ENCODE measurements at places on chromosomes 16 and 17.

GRCh38 chr17:80352216-80352895 lies 62.6 kb upstream of the ENDOV start:
- DNase-seq = no peak

DNA sequence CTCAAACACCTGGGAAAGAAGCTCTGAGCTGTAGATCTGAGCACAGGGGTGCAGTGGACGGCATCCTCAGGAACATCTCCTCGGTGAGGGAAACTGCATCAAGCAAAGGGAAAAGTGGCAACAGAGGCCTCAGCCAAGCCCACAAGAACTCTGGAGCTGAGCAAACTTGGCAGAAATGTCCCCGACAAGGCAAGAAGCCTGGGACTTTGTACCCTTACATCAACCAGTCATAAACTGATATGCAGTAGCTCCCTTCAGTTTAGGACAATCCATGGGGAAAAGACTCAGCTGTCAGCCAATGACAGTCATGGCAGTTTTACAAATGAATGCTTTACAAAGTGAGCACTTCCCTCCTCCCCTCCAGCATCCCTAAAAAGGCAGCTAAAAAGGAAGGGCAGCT lies 210.0 kb upstream of the DYNLRB2 start:
- DNase-seq = no peak

DNA sequence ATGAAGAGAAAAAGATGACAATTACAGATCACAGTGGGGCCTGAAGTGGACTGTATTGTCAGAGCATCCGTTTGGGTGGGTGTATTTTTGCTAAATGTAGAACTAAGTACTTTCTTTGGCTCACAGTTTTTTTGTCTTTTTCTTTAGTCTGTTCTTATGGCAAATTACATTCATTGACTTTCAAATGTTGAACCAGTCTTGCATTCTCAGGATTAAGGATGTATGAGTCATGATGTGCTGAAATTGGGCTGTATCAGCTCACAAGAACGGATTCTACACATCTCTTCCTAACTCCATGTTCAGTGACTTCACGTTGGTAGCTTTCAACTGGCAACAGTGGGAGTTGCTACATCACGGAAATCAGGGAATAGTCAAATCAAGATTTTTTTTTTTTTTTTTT lies 66.5 kb downstream of the TEX2 start:
- DNase-seq = no peak

- DNase-seq = no peak
Observed at GRCh38 chr17:76485569-76485968, 15.7 kb downstream of the RHBDF2 start.

DNA sequence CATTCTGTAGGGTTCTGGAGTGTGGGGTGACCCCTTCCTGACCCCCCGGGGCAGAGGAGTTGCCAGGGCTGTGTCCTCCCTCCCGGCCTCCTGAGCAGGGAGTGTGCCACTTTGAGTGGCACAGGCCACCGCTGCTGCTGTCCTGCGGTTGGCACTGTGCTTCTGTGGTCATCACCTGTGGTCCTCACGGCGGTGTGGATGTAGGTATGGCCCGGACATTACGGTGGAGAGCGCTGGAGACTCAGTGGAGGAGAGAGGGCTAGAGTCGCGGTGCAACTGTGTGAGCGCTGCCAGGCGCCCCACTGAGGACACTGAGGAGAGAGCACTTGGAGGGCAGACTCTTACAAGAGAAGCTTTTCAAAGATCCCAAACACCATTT lies 39.1 kb downstream of the PGS1 start:
- no peak for DNase-seq

GRCh38 chr17:82767041-82767754 lies 15.3 kb downstream of the TBCD start:
- peak; percentile 40 for DNase-seq

- no peak for DNase-seq
Observed at GRCh38 chr16:81652798-81653505, 126.1 kb upstream of the PLCG2 start.

DNA sequence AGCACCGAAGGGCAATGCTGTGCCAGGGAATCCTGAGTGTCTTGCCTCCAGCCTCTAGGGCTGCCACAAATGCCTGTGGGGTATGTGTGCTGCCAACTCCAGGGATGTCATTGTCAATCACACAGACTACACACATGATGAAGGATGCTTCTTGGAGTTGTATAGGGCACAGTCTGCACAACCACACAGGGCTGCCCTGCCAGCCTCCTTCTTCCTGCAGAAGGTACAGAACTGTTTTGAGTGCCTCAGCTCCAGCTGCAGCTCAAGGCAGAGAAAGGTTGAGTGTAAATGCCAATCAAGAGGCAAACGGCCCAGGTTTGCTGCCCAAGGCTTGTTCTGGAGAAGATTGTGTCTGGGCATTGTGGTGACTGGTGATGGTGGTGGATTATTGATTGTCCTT lies 15.6 kb downstream of the SCNN1B start:
- no peak for DNase-seq

- DNase-seq = no peak
Observed at GRCh38 chr17:59365383-59365981, 34.0 kb downstream of the YPEL2 start.

DNA sequence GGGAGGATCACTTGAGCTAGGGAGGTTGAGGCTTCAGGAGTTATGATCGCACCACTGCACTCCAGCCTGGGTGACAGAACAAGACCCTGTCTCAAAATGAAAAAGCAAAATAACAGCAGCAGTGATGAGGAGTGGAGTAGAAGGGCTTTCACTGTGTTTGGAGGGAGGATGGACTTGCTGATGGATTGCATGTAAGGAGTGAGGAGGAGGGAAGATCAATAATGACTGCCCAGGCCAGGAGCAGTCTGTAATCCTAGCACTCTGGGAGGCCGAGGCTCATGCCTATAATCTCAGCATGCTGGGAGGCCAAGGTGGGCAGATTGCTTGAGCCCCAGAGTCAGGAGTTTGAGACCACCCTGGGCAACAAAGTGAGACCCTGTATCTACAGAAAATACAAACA lies 14.8 kb upstream of the CNEP1R1 start:
- no peak for DNase-seq

DNA sequence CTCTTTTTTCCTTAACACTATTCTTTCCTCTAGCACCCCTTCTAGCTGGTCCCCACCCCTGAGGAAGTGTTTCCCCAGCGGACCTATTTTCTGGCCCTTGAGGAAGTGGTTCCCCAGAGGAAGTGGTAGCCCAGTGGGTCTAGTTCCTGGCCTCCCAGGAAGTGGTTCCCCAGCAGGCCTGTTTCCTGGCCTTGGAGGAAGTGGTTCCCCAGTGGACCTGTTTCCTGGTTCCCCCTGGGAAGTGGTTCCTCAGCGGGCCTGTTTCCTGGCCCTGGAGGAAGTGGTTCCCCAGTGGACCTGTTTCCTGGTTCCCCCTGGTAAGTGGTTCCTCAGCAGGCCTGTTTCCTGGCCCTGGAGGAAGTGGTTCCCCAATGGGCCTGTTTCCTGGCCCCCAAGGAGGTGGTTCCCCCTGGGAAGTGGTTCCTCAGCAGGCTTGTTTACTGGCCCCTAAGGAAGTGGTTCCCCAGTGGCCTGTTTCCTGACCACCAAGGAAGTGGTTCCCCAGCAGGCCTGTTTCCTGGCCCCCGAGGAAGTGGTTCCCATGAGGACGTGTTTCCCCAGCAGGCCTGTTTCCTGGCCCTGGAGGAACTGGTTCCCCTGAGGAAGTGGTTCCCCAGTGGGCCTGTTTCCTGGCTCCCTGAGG lies 58.3 kb downstream of the NTN1 start:
- no peak for DNase-seq

GRCh38 chr17:45394913-45395568 lies 37.6 kb downstream of the ARHGAP27 start:
- DNase-seq = peak; percentile 89

DNA sequence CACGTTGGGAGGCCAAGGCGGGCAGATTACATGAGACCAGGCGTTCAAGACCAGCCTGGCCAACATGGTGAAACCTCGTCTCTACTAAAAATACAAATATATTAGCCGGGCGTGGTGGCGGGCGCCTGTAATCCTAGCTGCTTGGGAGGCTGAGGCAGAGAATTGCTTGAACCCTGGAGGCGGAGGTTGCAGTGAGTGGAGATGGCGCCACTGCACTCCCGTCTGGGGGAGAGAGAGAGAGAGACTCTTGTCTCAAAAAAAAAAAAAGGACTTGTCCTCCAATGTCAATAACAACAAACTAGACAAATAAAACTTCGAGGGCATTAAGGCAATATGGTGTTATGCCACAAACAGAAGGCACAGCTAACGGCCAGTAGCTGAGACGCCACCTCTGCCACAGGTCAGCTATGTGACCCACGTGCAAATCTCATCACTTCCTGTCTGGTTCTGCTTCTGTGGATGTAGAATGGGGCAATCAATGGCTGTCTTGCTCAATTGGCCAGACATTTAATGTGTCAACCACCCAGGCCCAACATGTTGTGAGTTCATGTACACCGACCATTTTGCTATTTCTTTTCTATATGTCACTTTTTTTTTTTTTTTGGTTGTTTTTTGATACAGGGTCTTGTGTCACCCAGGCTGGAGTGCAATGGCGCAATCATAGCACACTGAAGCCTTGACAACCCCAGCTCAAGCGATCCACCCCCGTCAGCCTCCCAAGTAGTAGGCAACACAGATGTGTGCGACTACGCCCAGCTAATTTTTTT lies 834 bp upstream of the TXNDC11 start:
- DNase-seq = no peak

DNA sequence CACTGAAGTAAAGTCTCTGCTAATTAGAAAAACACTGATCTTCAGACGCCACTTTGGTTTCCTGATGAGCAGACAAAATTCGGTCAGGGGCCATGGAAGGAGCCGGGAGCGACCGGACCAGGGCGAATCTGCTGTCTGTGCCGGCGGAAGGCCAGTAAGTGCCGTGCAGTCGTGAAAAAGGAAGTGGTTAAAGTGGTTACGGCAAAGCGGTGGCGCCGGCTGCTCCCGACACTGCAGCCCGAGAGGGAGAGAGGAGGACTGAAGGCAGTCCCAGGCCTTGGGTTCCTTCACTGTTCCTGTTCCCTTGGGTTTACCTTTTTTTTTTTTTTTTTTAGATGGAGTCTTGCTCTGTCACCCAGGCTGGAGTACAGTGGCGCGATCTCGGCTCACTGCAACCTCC lies 17.3 kb upstream of the HEXD start:
- no peak for DNase-seq

DNA sequence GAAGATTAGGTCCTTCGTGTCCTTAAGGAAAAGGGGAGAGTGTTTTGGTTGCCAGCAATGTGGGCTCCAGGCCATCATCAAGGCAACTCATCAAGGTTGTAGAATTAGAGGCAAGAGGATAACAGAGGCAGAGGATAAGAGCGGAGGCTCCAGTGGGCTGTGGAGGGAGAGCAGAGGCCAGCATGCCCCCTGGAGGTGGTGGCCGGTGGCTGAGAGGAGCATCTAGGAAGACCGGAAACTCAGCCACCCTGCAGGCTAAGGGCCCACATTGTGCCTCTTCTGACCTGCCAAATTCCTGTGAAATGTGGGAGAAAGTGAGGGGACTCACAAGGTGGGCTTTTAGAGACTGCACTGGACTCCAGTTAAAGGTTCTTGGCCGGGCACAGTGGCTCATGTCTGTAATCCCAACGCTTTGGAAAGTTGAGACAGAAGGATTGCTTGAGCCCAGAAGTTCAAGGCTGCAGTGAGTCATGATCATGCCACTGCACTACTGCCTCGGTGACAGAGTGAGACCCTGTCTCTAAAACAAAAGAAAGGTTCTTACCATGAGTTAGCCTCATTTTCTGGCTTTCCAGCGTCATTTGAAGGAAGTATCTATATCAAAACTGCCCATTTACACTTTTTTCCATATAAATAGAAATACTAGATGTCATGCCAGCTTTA lies 62.7 kb upstream of the ADORA2B start:
- DNase-seq = no peak

GRCh38 chr17:3655766-3656165 lies 12.6 kb downstream of the TAX1BP3 start:
- no peak for DNase-seq

- no peak for DNase-seq
Observed at GRCh38 chr16:11386791-11387546, 41.7 kb downstream of the RMI2 start.

GRCh38 chr17:30942308-30943079 lies 20.7 kb downstream of the ADAP2 start:
- DNase-seq = no peak

DNA sequence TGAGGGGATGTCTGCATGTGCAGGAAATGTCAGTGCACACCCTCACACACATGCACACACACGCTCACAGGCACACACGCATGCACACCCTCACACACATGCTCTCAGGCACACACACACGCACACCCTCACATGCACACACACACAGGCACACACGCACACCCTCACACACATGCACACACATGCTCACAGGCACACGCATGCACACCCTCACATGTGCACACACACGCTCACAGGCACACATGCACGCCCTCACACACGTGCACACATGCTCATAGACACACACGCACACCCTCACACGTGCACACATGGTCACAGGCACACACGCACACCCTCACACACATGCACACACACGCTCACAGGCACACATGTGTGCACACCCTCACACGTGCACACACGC lies 77.6 kb upstream of the ZNF469 start:
- no peak for DNase-seq

- DNase-seq = no peak
Observed at GRCh38 chr17:6388416-6388815, 46.5 kb downstream of the AIPL1 start.

- no peak for DNase-seq
Observed at GRCh38 chr16:11634312-11634711, 33.9 kb upstream of the SNN start.

- DNase-seq = no peak
Observed at GRCh38 chr17:50803676-50804075, 31.7 kb upstream of the WFIKKN2 start.

GRCh38 chr16:69589434-69590269 lies 23.9 kb downstream of the NFAT5 start:
- no peak for DNase-seq

GRCh38 chr17:50613007-50613992 lies 21.4 kb upstream of the ABCC3 start:
- no peak for DNase-seq

DNA sequence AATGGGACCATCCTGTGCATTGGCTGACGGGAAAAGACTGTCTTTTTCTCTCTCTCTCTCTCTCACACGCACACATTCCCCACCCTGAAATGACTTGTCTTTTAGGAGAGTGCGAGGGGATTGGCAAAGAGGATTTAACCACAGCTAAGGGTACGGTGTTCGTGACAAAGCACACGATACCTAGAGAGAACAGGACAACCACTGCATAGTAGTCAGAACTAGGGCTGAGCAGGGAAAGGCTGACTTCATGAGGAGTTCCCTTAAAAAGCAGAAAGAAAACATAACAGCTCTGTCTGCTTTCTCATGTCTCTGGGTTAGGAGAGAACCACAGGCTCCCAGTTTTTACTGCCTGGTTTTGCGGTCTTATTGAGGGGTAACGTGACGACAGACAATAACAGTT lies 742.8 kb upstream of the SOX9 start:
- no peak for DNase-seq

Data from right forelimb (tissue), 1 donor.